ENCODE measurements at places on chromosomes 6 and 20.

GRCh38 chr6:27294409-27294808 lies 17.7 kb downstream of the POM121L2 start:
- DNase-seq: no peak

DNA sequence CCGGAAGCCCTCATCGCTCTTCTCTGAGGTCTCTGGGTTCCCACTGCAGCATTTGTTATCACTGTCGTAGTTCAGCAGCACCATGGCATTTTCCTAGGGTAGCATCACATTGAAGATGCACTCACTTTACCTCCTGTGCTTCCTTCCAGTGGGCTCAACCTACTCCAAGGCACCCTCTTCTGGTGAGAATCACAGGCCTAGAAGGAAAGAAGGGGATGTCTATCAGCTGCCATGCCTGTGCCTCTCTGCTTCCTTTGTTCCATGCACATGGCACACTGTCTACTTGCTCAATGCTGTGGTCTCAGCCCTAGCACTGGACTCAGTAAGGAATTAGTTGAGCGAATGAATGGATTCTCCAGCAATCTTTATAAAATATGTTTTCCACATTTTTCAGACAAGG lies 22.6 kb downstream of the CST4 start:
- DNase-seq: no peak

- no peak for DNase-seq
These were observed 11.2 kb upstream of the CLDN20 start for GRCh38 chr6:155252581-155252980.

GRCh38 chr20:63007646-63008488 lies 1.1 kb upstream of the BHLHE23 start:
- DNase-seq: no peak

GRCh38 chr6:14804001-14804784 lies 441.7 kb upstream of the JARID2 start:
- no peak for DNase-seq

DNA sequence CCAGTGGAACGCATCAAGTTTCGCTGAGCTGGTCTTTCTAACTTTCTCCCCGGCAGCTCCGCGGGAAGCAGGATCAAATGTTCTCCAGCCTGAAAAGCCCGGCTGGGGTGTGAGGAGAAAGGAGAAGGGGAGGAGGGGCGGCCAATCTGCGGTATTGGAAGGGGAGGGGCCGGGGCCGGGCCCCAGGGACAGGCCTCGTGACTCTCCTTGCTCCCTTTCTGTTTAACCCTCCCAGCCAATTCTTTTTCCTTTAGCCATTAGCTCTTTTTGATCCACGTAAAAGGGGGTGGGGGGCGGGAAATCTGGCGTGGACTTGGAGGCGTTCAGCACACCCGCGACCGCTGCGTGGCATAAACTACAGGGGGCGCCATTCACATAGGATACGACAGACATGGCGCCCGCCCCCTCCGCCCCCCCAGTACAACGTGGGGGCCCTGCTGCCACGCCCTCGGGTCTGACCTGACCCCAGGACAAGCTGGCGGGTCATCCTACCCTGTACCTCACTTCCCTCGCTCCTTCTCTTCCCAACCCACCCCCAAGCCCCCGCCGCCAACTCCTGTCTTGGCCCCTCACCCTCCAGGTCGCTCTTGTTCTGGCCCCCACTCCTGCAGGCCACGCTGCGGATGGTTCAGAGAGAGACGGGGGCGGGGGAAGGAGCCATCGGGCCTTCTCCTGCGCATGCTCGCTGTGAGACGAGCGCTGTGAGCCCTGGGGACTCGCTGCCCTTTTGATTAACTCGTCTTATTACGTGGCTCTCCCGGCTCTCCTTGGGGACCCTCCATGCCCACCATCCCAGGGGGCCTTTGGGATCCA lies 7.8 kb upstream of the MDGA1 start:
- peak; percentile 87 for DNase-seq

DNA sequence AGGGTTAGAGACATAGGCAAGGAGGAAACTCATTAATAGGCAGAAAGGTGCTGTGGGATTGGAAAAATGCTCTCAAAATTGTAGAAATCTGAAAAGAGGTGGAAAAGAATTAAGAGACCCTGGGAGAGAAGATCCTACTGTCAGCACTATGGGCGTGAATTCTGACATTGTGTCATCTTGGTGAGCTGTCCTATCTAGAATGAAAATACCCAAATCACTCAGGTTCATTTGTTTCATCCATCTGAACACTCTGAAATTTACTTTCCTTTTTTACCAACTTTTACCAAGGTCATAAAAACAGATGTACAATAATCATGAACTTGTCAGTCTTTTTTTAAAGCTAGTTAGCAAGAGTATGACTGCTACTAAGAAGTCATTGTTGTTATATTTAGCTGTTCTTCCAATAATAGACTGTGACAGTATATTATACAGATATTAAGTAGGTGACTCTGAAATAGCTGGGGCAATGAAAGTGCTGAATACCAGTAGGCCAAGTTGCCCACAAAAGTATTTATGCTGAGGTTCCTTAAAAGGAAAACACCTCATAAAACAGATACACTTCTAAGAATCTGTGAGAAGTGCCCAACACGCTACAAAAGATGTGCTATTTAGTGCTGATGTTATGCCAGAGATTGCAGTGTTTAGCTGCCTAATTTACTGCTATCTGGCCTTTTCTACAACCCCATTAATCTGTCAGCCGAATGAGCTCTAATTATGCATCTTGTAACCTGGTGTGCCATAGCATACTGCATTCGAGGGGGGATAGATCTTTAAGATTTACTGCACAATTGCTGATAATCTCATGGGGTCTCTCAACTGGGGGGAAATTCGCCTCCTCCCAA lies 217.5 kb upstream of the SUPT3H start:
- DNase-seq: no peak

- DNase-seq: no peak
These were observed 140.4 kb upstream of the CENPW start for GRCh38 chr6:126199466-126199865.

DNA sequence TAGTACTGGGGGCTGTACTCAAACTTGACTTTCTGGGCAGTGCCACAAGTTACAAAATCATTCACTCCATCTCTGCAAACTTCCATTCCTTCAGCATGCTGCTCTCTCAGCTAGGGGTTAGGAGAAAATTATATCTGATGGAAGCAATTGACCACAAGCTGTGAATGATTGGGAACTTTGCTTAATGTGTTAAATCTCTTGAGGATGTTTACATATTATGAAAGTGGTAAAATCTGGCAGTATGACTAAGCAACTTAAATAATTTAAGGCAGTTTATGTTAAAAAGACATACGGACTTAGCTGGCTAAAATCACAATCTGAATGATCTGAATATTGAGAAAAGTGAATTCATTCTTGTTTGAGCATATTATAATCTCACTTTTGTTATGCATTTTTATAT lies 415.0 kb downstream of the PHF3 start:
- no peak for DNase-seq

GRCh38 chr6:13406781-13407180 lies 78.4 kb upstream of the TBC1D7 start:
- no peak for DNase-seq

- no peak for DNase-seq
These were observed 987.5 kb downstream of the HACE1 start for GRCh38 chr6:103872233-103872632.

GRCh38 chr6:42227173-42227850 lies 9.7 kb upstream of the MRPS10 start:
- no peak for DNase-seq

DNA sequence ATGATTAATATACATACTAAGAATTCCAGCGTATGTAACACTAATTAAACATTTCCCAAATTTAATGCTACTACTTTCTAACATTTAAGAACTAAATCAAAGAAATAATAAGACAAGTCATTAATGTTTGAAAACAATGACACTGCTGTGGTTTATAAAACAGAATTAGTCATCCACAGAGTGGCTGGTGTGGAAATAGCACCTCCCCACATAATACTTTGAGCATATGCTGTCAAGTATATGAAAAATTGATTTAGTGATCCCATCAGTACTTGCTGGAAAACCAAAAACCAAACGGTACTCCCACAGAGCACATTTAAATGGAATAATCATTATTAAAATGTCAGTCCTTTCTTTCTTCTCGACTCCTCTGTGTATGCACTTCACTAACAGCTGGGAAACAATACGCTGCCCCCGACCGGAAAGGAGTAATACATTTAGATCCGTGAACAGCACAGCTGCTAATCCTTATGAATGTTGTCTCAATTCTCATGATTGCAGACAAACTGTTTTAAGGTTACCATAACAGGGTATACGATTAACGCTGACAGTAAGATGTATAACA lies 78.4 kb downstream of the PREP start:
- DNase-seq: no peak

GRCh38 chr6:128487746-128488145 lies 32.7 kb downstream of the PTPRK start:
- DNase-seq: no peak

- DNase-seq: no peak
These were observed 39.0 kb downstream of the AIG1 start for GRCh38 chr6:143099647-143100046.

DNA sequence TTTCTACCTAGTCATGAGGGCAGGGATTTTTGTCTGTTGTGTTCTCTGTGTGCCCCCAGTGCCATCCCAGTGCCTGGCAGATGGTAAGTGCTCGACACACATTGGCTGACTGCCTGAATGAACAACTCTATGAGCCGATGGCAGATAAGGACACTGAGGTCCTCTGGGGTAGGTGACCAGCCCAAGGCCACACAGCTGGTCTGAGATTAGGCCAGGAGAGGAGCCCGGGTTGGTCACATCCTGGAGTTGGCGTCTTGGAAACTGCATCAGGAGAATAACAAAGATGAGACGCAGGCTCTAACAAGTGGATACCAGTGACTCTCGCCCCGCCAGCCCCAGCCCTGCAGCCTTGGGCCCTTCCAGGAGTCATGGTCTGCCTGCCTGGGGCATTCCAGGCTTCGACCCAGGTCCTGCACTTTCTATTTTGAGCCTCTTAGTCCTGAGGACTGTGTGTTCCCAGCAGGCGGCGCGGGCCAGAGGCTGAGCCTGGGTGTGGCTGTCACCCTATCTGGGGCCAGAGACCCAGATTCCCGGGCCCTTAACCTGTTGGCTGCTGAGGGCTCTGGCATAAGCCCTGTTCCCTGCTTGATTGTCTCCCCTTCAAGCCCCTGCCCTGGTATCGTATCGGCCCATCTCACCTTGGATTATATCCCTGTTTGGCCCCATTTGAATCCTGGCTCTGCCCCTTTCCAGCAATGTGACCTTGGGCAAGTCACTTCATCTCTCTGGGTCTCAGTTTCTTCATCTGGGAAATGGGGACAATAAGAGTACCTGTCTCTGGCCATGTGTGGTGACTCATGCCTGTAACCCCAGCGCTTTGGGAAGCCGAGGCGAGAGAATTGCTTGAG lies 88.3 kb downstream of the CEBPB start:
- DNase-seq: no peak
